ENCODE measurements at places on chromosomes 6 and 20. TPM values are rescaled to one million over a fixed set of nuclear protein-coding genes. Genes with fewer than 3 reads are reported as not detected.

DNA sequence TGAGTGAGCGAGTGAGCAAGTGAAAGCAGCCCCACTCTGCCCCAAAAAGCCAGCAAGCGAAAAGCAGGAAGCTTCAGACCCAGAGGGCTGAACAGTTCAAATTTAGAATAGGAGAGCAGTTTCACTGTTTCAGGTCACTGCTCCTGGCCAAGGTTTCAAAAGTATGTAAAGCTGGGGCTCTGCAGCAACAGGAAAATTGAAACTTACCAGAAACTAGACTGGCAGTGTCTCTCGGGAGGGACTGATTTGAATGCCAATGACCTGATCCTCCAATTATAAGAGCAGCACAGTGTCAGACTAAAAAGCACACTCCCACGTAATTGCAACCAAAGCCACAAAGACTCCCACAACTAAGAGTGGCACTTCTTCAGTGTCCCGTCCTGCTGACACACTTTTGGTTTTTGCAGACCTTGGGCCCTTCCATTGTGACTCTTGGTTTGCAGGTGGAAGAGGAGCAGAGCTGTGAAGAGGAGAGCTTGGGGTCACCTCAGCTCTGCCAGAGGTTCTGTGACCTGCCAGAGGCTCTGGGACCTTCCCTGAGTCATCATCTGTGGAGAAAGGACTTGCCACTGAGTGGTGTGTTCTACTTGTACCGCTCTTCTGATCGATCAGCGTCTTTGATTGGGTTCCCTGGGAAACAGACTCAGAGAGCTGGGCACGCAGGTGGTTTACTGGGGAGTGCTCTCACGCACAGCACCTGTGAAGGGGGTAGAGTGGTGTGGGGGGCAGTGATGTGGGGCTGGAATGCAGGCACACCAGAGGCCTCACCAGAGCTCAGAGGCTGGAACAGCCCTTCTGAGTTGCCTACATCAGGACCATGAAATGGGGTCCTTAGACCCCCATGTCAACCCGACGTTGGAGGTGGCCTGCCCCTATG lies 52.7 kb upstream of the PTGIS start:
- H3K27me3 ChIP-seq, result peaks cover 7% of the 10 kb centered on the region
- no peak for DNase-seq
- H3K36me3 ChIP-seq, result no peaks in the 10 kb centered on the region
- H3K27ac ChIP-seq, result no peak overlapping the region

- no peaks in the 10 kb centered on the region for H3K36me3 ChIP-seq
- 0 out of 2 replicates have a peak, but pooled peaks cover 5% of the 10 kb centered on the region for H3K27me3 ChIP-seq
- H3K27ac ChIP-seq, result no peak overlapping the region
- H3K4me1 ChIP-seq, result no peaks in the 10 kb centered on the region
- DNase-seq, result no peak
- no peak overlapping the region for H3K4me3 ChIP-seq
Observed at GRCh38 chr6:25010902-25011625, 75.3 kb upstream of the RIPOR2 start.

OTOR gene
- not detected for total RNA-seq

DNA sequence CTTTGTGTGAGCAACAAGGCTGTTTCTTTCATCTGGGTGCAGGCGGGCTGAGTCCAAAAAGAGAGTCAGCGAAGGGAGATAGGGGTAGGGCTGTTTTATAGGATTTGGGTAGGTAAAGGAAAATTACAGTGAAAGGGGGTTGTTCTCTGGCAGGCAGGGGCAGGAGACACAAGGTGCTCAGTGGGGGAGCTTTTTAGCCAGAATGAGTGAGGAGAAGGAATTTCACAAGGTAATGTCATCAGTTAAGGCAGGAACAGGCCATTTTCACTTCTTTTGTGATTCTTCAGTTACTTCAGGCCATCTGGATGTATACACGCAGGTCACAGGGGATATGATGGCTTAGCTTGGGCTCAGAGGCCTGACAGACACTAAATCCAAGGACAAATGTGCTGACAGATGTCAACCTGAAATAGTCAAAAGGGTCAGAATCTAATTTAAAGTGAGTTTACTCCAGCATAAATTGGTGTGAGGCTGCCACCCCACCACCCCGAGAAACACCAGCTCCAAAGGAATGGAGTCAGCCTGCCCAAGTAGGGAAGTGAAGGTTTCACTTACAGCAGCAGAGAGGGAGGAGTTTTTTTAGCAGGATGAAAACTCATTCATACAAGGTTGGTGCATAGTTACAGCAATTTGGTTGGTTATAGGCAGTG lies 560.0 kb upstream of the CDH4 start:
- H3K27ac ChIP-seq, result no peak overlapping the region
- DNase-seq, result no peak
- no peaks in the 10 kb centered on the region for H3K4me1 ChIP-seq
- H3K4me3 ChIP-seq, result no peak overlapping the region

PPP2R5D gene
- total RNA-seq, result 45.5 TPM

GRCh38 chr6:43896329-43897255 lies 126.6 kb downstream of the VEGFA start:
- H3K27me3 ChIP-seq, result no peaks in the 10 kb centered on the region
- H3K4me3 ChIP-seq, result no peak overlapping the region
- H3K27ac ChIP-seq, result no peak overlapping the region
- peaks cover 17% of the 10 kb centered on the region for H3K4me1 ChIP-seq
- H3K36me3 ChIP-seq, result no peaks in the 10 kb centered on the region

MOG gene
- not detected for total RNA-seq

DNA sequence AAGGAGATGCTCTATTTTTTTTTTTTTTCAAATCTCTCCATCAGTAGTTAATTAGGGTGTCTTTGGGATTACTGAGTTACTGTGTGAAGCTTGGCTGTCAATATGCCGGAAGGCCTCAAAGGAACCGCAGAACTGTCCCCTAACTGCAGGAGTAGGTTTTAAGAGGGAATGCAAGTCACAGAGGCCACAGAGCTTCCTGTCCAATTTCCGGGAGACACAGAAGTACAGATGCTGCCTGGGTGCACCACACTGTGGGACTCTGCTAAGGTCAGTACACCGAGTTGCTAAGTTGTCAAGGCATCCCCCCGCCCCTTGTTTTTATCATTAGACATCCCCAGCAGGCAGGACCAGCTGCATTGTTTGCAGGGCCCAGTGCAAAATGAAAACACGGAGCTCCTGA lies 120.2 kb upstream of the RAB32 start:
- no peaks in the 10 kb centered on the region for H3K27me3 ChIP-seq
- no peaks in the 10 kb centered on the region for H3K4me1 ChIP-seq
- no peak overlapping the region for H3K27ac ChIP-seq
- no peak overlapping the region for H3K4me3 ChIP-seq

GRCh38 chr6:44332585-44332984 lies 9.9 kb upstream of the SPATS1 start:
- H3K27me3 ChIP-seq, result peaks cover 46% of the 10 kb centered on the region
- no peak overlapping the region for H3K4me3 ChIP-seq
- H3K36me3 ChIP-seq, result no peaks in the 10 kb centered on the region
- no peak overlapping the region for H3K27ac ChIP-seq
- H3K4me1 ChIP-seq, result no peaks in the 10 kb centered on the region
- no peak for DNase-seq

DNA sequence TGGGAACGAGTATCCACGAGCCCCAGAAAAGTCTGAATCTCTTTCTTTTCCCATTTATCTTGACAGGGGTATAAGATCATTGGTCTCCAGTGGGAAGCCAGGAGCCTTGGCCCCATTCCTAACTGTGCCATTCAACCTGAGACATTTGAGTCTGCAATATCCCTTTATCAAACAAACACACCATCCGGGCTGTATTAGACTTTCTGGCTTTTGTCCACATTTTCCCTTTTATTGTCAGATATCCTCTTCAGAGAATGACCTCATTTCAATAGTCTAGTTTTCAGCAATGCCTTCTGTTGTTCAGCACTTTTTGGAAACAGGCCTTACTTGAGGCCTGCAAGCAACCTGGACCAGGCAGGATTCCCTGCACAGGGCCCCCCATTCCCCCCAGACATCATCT lies 15.7 kb downstream of the BPIFA1 start:
- H3K27me3 ChIP-seq, result no peaks in the 10 kb centered on the region
- no peak overlapping the region for H3K27ac ChIP-seq
- peaks cover 4% of the 10 kb centered on the region for H3K4me1 ChIP-seq
- DNase-seq, result no peak

F13A1 gene
- total RNA-seq, result 0.33 TPM

CD93 gene
- total RNA-seq, result 0.20 TPM

MOCS1 gene
- 12.7 TPM for total RNA-seq

HSD17B8 gene
- total RNA-seq, result 22.0 TPM

DNA sequence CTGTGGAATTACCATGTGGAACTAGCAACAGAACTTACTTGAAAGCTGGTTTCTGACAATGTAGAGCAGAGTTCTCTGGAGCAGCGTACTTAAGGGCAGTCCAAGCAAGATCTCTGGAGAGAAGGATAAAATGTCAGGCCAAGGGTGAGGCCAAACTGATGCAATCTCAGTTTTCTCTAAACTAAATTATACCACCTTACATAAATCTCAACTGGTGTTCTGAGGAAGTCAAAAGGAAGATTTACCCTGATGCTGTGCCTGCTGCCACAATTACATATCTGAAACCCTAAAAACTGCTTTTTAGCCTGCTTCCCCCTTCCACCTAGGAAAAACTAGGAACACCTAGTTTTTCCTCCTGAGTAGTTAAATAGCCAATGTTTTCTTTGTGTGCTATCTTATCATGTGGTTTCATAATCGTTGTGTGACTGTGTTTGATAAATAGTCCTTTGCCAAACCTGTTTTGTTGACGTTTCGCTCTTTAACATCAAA lies 28.1 kb downstream of the NCOA7 start:
- no peak overlapping the region for H3K27ac ChIP-seq
- no peak overlapping the region for H3K4me3 ChIP-seq
- H3K4me1 ChIP-seq, result peaks cover 24% of the 10 kb centered on the region
- DNase-seq, result no peak

RAB32 gene
- total RNA-seq, result 10.5 TPM

- H3K4me1 ChIP-seq, result no peaks in the 10 kb centered on the region
- H3K4me3 ChIP-seq, result no peak overlapping the region
- DNase-seq, result no peak
- no peaks in the 10 kb centered on the region for H3K27me3 ChIP-seq
- no peaks in the 10 kb centered on the region for H3K36me3 ChIP-seq
Observed at GRCh38 chr6:118965371-118965770, 30.4 kb upstream of the MCM9 start.

TREM1 gene
- not detected for total RNA-seq

GRCh38 chr6:11974089-11974488 lies 38.0 kb upstream of the HIVEP1 start:
- H3K4me3 ChIP-seq, result no peak overlapping the region
- no peaks in the 10 kb centered on the region for H3K36me3 ChIP-seq
- H3K27me3 ChIP-seq, result no peaks in the 10 kb centered on the region
- H3K4me1 ChIP-seq, result peaks cover 3% of the 10 kb centered on the region
- no peak overlapping the region for H3K27ac ChIP-seq

PRPF6 gene
- 79.5 TPM for total RNA-seq

DNA sequence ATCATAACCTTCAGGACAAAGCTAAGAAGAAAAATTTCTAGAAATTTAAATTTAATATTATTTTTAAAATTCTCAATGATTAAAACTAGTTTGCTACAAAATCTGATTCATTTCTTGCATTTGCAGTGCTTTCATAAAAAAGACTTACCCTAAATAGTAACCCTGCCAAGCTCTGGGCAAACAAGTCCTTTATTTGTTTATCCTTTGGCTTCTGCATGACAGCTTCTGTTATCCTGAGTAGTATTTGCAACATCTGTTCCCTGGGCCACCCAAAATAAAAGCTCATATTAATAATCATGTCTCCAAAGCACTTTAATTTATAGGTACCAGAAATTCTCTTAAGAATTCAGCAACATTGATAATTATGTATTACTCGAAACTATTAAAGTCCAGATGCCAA lies 101.3 kb downstream of the RALGAPA2 start:
- no peaks in the 10 kb centered on the region for H3K4me1 ChIP-seq
- H3K27ac ChIP-seq, result no peak overlapping the region
- H3K36me3 ChIP-seq, result no peaks in the 10 kb centered on the region
- no peak for DNase-seq
- H3K27me3 ChIP-seq, result peaks cover 3% of the 10 kb centered on the region
- no peak overlapping the region for H3K4me3 ChIP-seq

PREX1 gene
- 9.0 TPM for total RNA-seq

DNA sequence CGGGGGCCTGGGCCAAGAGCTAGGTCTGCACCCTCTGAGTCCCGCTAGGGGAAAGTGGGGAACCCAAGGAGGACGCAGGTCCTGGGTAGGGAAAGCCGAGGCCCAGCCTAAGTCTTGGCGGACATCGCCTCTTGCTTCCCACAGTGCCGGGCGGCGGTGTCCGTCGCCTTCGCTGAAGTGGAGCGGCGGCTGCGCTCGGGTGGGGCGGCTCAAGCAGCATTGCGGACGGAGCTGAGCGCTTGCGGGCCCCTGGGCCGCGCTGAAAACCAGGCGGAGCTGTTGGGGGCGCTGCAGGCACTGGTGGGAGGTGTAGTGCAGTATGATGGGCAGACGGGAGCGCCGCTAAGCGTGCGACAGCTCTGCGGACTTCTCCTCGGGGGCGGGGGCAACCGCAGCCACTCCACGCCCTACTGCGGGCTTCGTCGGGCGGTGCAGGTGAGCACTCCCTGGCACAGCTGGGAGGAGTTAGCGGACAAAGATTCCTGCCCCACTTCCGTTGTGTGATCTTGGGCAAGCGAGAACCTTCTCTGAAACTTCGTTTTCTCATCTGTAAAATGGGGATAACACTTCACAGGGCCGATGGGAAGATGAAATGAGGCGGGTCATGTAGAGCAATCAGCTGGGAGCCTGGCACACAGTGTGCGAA lies 4.2 kb downstream of the PRSS16 start:
- H3K36me3 ChIP-seq, result no peaks in the 10 kb centered on the region
- H3K4me1 ChIP-seq, result peaks cover 25% of the 10 kb centered on the region
- peak; percentile 93 for DNase-seq
- H3K27ac ChIP-seq, result peak overlapping the region; percentile 81
- peak overlapping the region; percentile 89 for H3K4me3 ChIP-seq
- H3K27me3 ChIP-seq, result no peaks in the 10 kb centered on the region

- H3K4me3 ChIP-seq, result peak overlapping the region; percentile 64
- H3K36me3 ChIP-seq, result peaks cover 46% of the 10 kb centered on the region
- peak overlapping the region; percentile 81 for H3K27ac ChIP-seq
- DNase-seq, result no peak
Observed at GRCh38 chr20:44959082-44959637, 1.0 kb downstream of the TOMM34 start.

DNA sequence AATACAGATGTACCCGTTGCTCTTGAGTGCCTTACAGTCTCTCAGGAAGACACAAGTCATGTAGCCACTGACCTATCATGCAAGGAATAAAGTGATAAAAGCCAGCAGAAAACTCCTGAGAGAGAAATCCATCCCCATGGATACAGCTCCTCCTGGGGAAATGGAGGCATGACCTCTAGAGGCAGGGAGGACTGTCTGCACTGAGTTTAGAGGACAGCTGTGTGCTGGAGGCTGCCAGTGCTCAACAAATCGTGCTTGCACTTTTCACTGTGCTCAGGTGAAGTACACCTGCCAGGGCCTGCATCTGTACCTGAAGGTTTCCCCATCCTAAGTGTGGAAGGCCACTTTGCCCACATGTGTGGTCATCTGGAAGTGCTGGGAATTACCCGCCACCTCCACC lies 12.1 kb downstream of the CD93 start:
- no peaks in the 10 kb centered on the region for H3K27me3 ChIP-seq
- H3K36me3 ChIP-seq, result no peaks in the 10 kb centered on the region
- H3K27ac ChIP-seq, result no peak overlapping the region
- DNase-seq, result no peak

- H3K4me1 ChIP-seq, result no peaks in the 10 kb centered on the region
- H3K27ac ChIP-seq, result no peak overlapping the region
- H3K4me3 ChIP-seq, result no peak overlapping the region
- peaks cover 22% of the 10 kb centered on the region for H3K36me3 ChIP-seq
- DNase-seq, result peak; percentile 34
Observed at GRCh38 chr6:116596815-116597214, 19.5 kb upstream of the RSPH4A start.

Measured in K562 (cell line).